ENCODE measurements at places on chromosomes 3 and 15. TPM values are rescaled to one million over a fixed set of nuclear protein-coding genes. Genes with fewer than 3 reads are reported as not detected.

The FOXP1 gene
- polyA plus RNA-seq: 185 TPM

The LRRC34 gene
- polyA plus RNA-seq: 0.33 TPM

The HIGD2B gene
- not detected for polyA plus RNA-seq

The IVD gene
- 56.0 TPM for polyA plus RNA-seq

The CTXN2 gene
- polyA plus RNA-seq: not detected

The C15orf62 gene
- polyA plus RNA-seq: 0.79 TPM

- DNase-seq: no peak
Measured at GRCh38 chr15:52054381-52054780, 35.4 kb downstream of the MAPK6 start.

DNA sequence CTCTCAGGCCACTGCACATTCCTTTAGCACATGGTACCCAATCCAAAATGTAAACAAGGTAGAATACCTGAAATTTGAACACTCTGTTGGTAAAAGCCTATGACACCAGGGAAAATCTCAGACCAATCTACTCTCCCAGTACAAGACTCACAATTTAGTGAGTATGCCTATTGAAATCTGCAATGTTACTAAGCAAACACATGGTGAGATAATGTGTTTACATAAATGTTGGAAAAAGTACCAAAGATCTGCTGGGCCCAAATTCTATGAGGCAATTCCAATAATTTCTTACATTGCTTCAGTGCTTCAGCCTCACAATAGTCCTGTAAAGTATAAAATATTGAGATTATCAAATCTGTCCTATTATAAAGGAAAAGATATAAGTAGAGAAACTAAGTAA lies 536.1 kb downstream of the PYDC2 start:
- DNase-seq: no peak

DNA sequence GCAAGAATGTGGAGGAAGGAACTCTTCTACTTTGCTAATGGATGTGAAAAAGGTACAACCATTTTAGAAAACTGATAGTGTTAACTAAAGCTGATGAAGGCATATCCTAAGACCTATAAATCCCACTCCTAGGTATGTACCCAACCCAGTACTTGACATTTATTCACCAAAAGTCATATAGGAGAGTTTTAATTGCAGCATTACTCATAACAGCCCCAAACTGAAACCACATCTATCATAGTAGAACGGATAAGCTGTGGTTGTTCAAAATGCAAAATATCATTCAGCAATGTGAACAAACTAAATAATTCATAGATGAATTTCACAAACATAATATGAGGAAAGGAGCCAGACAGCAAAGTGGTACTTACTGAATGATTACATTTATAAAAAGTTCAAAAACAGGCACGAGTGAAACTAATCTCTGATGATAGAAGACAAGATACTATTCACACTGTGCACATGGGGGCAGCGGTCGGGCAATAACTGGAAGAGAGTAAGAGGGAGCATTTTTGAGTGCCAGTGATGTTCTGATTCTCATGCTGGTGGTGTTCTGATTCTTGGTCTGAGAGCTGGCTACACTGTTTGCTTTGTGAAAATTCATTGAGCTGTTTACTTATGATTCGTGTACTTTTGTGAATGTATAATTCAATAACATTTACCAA lies 34.3 kb downstream of the GOLIM4 start:
- DNase-seq: no peak

- no peak for DNase-seq
Measured at GRCh38 chr15:41435037-41435786, 18.3 kb downstream of the RTF1 start.

DNA sequence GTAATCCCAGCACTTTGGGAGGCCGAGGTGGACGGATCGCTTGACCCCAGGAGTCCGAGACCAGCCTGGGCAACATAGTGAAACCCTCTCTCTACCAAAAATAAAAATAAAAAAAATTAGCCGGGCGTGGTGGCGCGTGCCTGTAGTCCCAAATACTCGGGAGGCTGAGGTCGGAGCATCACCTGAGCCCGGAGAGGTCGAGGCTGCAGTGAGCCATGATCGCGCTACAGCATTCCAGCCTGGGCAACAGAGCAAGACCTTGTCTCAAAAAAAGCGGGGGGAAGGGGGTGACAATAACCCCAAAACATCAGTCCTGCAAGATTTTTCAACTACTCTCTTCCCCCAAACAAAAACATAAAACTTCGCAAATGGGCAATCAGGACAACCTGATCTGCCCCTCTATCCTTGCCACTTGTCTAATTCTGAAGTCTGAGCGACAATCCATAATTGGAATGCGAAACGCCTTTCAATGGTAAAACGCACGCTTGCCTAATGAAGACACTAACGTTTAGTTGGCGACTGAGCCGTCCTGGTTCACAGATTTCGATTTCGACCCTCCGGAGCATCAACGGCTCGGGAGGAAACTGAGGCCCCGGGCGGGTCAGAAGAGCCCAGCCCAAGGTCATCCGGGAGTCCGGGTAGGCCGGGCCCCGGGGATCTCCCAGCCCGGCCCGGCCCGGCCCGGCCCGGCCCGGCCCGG lies 868 bp downstream of the BTBD1 start:
- no peak for DNase-seq

- DNase-seq: no peak
Measured at GRCh38 chr3:114974387-114974786, 172.7 kb downstream of the ZBTB20 start.

DNA sequence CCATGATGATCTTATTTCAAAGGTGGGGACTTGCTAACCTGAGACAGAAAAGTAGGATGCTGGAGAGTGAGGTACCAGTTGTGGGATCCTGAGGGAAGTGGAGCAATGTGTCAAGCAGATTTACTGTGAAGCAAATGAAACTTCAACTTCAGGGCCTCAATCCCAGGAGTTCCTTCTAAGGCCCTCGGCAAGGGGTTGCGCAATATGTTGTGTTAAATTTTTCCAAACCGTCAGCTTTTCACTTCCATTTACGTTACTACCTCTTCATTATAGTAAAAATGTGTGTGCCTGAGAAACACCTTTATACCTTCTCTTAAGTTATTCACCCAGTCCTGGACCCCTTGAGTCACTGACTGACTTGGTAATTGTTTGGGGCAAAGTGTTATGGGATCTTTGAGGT lies 42.5 kb upstream of the KCNH8 start:
- no peak for DNase-seq

GRCh38 chr3:119810018-119810435 lies 28.1 kb downstream of the NR1I2 start:
- DNase-seq: peak; percentile 68

DNA sequence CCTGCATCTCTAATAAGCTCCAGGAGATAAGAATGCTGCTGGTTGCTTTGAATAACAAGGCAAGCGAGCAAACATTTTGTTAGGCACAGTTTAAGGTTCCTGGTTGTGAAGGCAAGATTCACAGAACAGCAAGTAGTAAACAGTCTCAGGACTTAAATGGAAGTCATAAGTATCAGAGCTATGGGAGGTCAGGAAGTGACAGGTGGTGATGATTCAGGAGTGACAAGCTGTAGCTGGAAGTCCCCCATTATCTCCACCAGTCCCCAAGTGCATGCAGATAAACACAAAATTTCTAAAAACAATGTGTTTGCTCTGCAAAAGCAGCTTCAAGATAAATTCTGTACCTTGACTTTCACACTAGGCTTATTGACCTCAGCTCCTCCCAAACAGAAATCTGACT lies 3.3 kb downstream of the FETUB start:
- DNase-seq: no peak

- peak; percentile 52 for DNase-seq
Measured at GRCh38 chr15:37100109-37100965, at the start of gene MEIS2. Gene MEIS2, minus strand, starts transcription at chr15:37100549. Its CDS starts 1,083 bp downstream, at chr15:37099466.

- DNase-seq: no peak
Measured at GRCh38 chr3:186172353-186172752, 63.5 kb upstream of the ETV5 start.

- no peak for DNase-seq
Measured at GRCh38 chr15:64185146-64185911, 22.5 kb upstream of the PPIB start.

- DNase-seq: no peak
Measured at GRCh38 chr15:66707310-66708082, 5.5 kb downstream of the SMAD6 start.

GRCh38 chr15:24761704-24762302 lies 86.2 kb downstream of the NPAP1 start:
- DNase-seq: no peak

GRCh38 chr15:74937272-74937589 lies 642 bp downstream of the COX5A start:
- DNase-seq: no peak

GRCh38 chr3:39428745-39429201 lies 22.3 kb downstream of the RPSA start:
- DNase-seq: no peak

DNA sequence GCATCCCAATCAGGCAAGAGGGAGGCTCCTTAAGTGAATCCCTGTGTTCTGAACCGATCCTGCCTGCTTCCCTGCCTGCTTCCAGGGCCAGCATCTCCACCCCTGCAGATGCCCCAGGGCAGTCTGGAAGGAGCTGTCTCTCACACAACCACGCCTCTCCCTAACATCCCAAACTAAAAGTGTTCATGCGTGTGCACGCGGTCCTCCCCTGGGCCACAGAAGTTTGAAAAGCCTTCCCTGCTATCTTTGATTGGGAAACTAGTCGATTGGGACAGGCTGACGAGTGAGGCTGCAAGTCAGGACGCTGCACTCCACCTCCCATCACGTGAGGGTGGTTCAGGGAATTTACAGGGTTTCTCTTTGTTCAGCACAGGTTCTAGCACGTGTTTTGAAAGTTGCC lies 340.9 kb upstream of the ICE2 start:
- DNase-seq: no peak

DNA sequence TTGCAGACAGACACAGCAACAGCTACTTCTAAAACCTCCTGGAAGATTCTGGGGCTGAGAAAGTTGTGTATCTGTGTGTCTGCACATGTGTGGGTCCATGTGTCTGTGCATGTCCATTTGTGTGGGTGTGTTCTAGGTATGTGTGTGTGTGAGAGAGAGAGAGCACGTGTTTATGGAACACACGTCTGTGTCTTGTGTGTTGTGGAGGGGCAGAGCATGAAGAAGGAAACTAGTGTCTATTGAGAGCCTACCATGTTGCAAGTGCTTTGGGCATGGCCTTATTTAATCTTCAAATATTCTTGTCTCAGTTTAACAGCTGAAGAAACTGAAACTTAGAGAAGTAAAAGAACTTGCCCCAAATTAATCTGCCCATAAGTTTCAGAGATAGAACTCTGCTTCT lies 327.5 kb downstream of the UACA start:
- no peak for DNase-seq

- no peak for DNase-seq
Measured at GRCh38 chr3:24451461-24452099, 43.1 kb downstream of the THRB start.

DNA sequence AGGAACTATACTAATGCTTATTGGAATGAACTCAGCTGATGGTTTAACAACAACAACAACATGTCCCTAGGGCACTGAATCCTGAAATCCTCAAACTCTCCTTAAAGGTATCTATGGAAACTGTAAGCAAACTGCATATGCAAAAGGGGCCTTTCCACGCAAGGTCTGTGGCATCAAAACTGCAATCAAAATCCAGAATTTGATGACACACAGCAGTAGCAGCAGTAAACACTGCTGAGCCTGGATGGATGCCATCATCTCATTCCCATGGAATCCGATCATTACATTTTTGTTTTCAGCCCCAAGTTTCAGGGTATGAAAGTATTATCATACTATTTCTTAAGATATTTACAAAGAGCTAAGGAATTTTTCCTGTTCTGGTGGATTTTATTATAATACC lies 399.7 kb downstream of the VPS13C start:
- DNase-seq: no peak

DNA sequence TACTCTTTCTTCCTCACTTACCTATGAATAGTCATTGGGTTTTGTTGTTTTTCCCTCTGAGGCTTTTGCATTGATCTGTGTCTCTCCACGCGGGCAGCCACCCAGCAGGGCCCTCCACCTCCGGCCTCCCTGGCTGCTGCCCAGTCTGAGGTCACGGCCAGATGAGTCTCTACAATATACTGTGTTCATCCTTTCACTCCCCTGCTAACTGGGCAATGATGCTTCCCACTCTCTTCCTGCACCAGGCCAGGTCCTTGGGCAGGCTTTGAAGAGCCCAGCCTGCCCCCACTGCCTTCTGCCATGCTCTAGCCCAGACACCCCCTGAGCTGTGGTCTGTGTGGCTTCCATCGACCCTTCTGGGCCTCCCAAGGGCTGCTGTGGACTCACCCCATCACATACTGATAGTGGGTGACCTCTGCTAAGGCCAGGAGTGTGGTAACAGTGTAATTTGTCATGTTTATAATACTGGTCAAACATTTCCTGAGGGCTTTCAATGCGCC lies 18.0 kb downstream of the PDIA5 start:
- DNase-seq: no peak

Measured in CD8-positive, alpha-beta memory T cell (primary cell).